Thoracic aorta endothelial cell (primary cell): ENCODE measurements at places on chromosomes 16 and 17. TPM values are rescaled to one million over a fixed set of nuclear protein-coding genes. Genes with fewer than 3 reads are reported as not detected.

The CCDC92B gene
- under 0.01 TPM in 1 of 2 replicates, not detected in the other for total RNA-seq

The EPOP gene
- total RNA-seq: 3.7 and 5.8 TPM in 2 replicates

The CIITA gene
- total RNA-seq: under 0.01 and 0.07 TPM in 2 replicates

The SLC12A3 gene
- total RNA-seq: not detected in 2 replicates

The MARCHF10 gene
- total RNA-seq: not detected in 2 replicates

The TP53TG3B gene
- total RNA-seq: not detected in 2 replicates

The MSLN gene
- total RNA-seq: not detected in 2 replicates

The CCDC200 gene
- not detected in 2 replicates for total RNA-seq

The AATK gene
- 2.1 and 3.8 TPM in 2 replicates for total RNA-seq

The CLEC18A gene
- 0.13 and 0.22 TPM in 2 replicates for total RNA-seq

The QPRT gene
- total RNA-seq: 0.07 TPM in 1 of 2 replicates, not detected in the other

The EPX gene
- not detected in 2 replicates for total RNA-seq

The SPATA22 gene
- total RNA-seq: 0.40 and 0.65 TPM in 2 replicates

The ANKRD40CL gene
- not detected in 2 replicates for total RNA-seq

The RRAD gene
- 0.14 and 0.27 TPM in 2 replicates for total RNA-seq

The LGALS9B gene
- total RNA-seq: not detected in 2 replicates

The LDHD gene
- total RNA-seq: 0.72 and 0.80 TPM in 2 replicates

The FOXL1 gene
- 2.0 and 4.2 TPM in 2 replicates for total RNA-seq

The TP53TG3F gene
- total RNA-seq: not detected in 2 replicates

The MEAK7 gene
- total RNA-seq: 19.7 and 19.9 TPM in 2 replicates

The DVL2 gene
- 39.8 and 51.8 TPM in 2 replicates for total RNA-seq

The CCL4 gene
- not detected in 2 replicates for total RNA-seq

The NTN1 gene
- 0.07 and 0.13 TPM in 2 replicates for total RNA-seq

The TTLL6 gene
- 0.07 TPM in 1 of 2 replicates, not detected in the other for total RNA-seq

The CACNA1H gene
- total RNA-seq: under 0.01 TPM in 1 of 2 replicates, not detected in the other

The KCNJ12 gene
- 1.3 and 4.7 TPM in 2 replicates for total RNA-seq

The CORO1A gene
- 3.8 and 4.0 TPM in 2 replicates for total RNA-seq

The TBKBP1 gene
- total RNA-seq: 8.8 and 14.6 TPM in 2 replicates

The CHST5 gene
- total RNA-seq: not detected in 2 replicates

The TAC4 gene
- total RNA-seq: not detected in 2 replicates

The TSPAN10 gene
- total RNA-seq: 0.14 and 0.53 TPM in 2 replicates

The DYNC1LI2 gene
- total RNA-seq: 159 and 191 TPM in 2 replicates

The HBQ1 gene
- total RNA-seq: 0.40 TPM in 1 of 2 replicates, not detected in the other

The CLEC10A gene
- total RNA-seq: not detected in 2 replicates

The IKZF3 gene
- not detected in 2 replicates for total RNA-seq

The MRPL10 gene
- total RNA-seq: 29.4 and 42.4 TPM in 2 replicates
